ENCODE measurements at places on chromosomes 6 and 20.
A peak's percentile ranks its signal among the peaks of the same experiment; 100 is the strongest.

GRCh38 chr6:77249560-77249959, 213.7 kb downstream of the HTR1B start:
- DNase-seq = no peak

DNA sequence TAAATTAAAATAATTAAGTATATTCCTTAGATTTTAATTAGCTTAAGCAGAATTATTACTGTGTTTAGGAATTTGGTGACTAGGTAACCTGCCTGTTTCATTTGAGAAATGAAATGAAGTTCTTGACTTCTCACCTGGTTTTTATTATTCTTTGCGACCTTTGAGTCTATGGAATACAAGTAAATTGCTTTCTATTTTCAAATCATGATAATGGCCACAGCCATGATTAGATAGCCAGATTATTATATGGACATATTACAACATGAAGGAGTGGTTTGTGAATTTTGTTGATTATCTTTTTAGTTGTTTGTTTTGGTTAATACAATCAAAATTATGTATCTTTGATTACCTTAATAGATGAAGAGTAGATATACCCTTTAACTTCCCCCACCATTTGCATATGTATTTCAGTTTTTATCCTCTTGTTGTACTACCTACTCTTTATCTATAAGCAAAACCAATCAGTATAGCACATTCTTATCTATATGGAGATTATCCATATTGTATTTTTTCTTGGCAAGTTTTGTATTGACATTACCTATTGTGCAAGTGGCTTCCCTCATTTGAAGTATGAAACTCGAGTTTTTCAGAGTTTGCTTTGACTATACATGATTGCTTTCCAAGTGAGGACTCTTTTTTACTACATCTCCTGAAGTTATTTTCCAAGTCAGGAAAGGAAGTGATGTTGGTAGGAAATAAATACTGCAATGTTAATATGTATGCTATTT, 47.9 kb downstream of the CD2AP start:
- DNase-seq = no peak

DNA sequence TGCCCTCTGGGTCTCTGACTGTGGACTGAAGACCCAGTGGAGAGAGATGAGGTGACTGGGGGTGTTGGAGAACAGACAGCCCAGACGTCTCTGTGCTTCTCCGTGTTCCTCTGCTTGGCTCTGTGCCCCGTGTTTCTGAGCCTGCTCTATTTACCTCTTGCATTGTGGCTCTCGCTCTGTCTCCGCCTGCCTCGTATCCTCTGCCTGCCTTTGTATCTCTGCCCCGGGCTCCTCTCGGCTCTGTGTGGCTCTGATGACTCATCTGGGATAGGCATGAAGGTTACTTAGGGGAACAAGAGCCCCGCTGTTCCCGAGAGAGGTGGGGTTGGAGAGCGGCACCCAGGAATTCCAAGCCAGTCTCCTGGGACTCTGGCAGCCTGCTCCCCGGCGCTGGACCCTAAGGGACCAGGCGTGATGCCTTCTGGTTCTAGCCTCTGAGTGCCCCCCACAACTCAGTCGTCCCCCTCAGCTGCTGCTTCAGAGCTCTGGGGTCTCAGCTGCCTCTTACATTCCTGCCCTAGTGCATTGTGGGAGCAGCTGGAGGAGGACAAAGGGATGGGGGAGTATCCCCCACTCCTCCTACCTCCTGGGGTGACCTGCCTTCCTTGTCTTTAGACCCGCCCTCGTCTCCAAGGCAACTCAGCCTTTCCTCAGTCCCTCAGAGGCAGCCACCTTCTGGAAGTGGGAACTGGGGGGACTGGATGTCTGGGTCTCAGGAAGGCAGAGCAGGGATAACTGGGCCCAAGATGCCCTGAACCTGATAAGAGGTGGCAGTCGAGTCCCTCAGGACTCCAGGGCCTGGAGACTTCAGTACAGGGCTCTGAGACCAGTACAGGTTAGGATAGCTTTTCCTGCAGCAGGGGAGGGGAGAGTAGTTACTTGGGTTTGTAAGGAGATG, 1.9 kb downstream of the DDR1 start:
- DNase-seq = no peak

GRCh38 chr20:54097236-54097529, 26.8 kb upstream of the BCAS1 start:
- DNase-seq = no peak

DNA sequence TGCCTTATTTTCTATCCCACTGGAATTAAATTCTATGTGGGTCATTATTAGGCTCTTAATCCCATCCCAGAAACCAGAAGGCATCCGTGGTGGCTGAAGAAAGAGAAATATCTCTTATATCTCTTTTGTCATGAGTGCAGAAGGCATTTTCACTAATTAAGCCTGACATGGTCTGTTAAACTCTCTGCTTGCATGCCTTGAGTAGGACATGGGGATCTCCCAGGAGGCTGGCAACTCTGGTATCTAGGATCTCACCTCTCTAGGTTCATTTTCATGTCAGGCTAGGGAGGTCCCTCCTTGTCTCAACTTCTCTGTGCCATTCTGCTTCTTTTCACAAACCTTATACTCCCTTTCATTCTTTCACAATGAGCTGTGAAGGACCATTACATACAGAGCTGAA, 25.3 kb upstream of the GPR63 start:
- no peak for DNase-seq

- no peak for DNase-seq
These were observed 21.4 kb upstream of the AKIRIN2 start for GRCh38 chr6:87723170-87724078.

- no peak for DNase-seq
These were observed 402.7 kb downstream of the TAF4 start for GRCh38 chr20:61662968-61663331.

DNA sequence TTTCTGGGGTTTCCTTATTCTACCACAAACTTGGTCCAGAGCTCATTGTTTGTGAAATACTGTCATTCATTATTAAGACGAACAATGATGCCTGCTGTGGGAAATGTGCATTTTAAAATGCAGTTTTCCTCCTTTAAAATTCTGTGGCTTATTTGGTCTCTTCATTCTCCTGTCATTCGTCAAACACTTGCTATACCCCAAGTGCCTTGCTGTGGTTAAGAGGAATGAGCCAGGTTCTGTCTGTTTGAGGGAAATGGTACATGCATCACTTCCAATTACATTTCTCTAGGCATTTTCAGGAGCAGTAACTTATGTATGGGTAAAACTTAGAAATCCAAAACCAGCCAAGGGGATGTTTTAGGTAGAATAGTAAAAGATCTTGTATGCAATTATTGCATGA, 1087.7 kb downstream of the KIF16B start:
- no peak for DNase-seq

GRCh38 chr6:76742919-76743318, 670.5 kb upstream of the IMPG1 start:
- DNase-seq = no peak

DNA sequence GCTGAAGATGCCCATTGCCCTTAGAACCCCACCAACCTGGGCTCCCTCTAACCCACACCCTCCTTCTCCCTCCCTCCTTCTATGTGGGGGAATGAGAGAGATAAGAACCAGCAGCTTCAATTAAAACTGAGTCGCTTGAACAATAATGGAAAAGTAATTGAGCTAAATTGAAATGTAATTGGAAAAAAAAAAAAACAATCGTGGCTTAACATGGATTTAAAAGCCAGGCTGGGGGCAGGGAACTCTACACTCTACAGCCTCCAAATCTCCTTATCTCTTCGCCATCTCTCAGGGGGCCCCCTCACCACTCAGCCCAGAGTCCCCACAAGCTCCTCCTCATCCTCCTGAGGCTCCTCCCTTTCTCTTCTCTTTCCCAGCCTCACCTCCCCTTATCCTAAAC, 83.2 kb downstream of the MDGA1 start:
- no peak for DNase-seq

DNA sequence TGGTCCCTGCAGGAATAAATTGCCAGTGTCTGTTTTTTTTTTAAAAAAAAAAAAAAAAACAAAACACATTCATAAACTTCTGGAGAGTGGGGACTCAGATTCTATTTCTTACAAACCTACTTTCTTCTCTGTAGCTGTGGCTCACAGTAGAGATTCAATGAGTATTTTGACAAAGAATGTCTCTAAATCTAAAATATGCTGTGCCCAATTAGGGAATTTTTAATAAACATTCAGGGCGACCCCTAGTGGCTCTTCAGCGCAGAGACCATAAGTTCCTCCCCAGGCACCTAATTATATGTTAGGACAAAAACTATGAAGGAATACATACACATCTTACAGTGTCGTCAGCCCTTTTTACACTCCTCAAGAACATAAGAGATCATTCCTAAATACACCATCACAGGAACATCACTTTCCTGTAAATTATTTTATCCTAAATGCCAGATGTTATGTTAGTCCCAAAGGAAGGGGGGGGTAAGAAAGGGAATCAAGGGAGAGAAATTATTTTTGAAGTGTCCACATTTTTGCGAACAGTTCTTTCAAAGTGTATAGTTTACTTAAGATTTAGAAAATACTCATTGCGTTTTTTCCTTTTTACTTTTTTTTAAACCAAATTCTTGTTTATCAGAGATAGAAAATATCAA, 21.8 kb upstream of the NAA20 start:
- DNase-seq = peak; percentile 74

DNA sequence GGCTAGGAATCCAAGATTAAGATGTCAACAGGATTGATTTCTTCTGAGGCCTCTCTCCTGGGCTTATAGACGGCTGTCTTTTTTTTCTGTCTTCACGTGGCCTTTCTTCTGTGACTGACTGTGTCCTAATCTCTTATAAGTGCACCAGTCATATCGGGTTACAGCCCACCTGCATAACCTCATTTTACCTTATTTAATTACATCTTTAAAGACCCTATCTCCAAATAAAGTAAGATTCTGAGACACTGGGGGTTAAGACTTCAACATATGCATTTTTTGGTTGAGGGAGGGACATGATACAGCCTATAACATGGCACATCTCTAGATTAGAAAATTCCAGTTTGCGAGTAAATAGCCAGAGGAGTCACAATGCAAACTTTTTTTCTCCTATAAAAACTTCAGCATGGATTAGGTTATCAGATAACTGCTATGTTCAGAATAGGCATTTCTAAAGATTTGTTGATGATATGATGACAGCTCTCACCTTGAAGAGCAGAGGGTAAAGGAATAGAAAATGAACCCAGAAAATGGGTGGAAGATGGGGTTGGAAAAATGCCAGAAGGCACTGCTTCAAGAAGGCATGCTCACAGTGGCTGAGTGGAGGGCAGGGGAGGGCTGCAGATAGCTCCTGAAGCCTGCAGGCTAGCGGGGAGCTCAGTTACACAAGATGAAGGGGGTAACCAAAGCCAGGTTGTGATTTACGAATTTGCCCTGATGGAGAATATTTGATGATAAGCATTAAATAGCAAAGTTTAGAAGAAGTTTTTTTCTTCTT, 8.7 kb upstream of the PDE7B start:
- no peak for DNase-seq

DNA sequence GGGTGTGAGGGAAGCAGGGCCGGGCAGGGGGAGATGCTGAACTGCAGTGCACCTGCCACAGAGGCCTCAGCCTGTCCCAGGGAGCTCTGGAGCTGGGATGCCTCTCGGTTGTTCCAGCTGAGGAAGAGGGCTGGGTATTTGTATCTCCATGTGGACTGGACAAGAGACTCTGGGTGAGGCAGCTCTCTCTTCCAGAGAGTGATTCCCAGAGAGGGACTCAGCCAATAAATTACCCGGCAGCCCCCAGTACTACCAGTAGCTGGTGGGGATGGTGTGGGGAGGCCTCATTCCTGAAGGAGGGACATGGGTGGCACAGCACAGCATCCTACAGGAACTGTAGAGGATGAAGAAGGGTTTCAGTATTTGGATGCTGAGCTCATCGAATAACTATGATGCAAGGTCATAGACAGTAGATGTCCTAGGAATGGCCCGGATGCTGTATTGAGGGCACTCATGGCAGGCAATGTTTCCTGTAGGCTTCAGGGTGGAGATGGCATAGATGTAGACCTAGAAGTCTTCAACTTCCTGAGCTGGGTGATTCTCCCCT, 1.4 kb downstream of the FGD2 start:
- DNase-seq = no peak
